ENCODE measurements at places on chromosomes 11 and 22.

DNA sequence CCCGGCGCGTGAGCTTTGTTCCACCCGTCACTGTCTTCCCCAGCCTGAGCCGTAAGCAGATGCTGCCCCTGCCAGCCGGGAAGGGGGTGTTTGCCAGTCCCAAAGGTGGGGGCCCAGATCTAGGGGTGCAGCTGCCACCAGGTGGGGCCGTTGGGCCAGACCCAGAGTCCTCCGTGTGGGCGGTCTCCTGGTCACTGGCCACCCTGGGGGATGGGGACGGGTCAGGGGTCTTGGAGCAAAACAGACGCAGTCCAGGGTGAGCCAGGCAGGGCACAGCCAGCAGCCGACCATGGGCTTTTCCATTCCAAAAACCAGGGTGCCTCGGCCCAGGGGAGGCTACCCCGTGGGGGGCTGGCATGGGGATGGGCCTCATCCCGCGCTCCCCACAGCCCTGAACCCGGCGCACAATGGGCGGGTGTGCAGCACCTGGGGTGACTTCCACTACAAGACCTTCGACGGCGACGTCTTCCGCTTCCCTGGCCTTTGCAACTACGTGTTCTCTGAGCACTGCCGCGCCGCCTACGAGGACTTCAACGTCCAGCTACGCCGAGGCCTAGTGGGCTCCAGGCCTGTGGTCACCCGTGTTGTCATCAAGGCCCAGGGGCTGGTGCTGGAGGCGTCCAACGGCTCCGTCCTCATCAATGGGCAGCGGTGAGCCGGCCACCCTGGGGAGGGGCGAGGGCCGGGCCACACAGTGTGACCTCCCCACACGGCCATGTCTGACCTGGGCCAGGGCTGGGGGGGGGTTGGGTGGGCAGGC, 3.5 kb downstream of the MUC5B start:
- no peak for DNase-seq

DNA sequence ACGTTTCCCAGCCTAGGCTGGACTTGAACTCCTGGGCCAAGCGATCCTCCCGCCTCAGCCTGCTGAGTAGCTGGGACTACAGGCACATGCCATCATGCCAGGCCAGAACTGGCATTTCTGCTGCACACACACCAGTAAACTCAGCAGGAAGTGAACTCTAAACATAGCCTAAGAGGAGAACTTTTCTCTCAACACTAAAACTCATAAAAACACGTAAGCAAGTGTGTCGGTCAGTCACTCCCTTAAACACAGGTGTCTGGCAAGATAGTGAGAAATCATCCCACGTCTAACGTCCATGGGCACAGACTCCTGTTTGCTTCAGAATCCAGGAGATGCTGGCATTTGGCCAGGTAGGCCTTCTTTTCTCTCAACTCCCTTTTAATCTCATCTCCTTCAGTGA, 104.8 kb downstream of the RPL27A start:
- no peak for DNase-seq

DNA sequence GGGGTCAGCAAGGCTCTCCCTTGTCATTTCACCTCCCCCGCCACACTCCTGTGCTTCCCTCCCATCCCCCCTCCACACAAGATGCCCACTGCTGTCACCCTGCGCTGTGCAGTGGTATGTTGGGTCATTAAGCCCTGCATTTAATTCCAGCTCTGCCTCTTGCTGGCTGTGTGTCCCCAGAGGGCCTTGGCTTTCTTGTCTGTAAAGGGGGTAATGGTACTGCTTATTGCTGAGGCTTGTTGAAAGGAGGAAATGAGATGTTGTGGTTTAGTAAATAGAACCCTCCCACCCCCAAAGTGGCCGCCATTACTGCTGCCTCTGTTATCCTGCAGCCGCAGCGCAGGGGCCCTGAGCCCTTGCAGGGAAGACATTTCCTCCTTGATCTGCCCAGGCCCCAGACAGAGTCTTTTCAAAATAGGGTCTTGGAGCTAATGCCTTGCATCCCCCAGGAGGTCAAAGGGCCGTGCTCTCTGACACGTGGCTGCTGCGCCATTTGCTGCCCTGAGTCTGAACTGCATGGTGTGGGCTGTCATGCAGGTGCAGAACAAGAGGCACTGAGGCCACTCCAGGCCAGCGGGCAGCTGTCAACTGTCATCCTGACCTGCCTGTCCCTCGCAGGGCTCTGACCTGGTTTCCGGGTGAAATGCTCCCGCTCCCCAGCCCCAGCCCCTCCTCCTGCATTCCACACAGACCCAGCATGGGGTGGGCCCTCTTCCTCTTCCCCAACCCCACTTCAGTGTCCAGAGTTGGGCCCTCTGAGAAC, 18.7 kb downstream of the PVALB start:
- DNase-seq: no peak

DNA sequence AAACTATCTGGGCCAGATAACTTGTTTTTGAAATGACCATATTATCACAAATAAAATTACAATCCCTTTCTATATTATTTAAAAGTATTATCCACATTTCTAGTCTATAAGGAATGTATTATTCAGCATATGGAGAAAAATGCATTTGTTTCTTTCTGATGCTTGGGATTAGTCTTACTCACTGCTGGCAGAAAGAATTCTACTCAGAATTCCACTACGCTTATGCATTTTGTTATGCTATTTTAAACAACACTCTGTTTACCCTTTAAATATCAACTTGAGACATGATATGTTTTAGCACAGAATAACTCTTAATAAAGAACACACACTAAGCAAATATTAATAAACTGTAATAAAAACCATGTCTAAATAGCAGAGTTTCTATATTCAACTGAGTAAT, 77.6 kb upstream of the ANO3 start:
- no peak for DNase-seq

GRCh38 chr22:39360242-39360641, 10.5 kb downstream of the SYNGR1 start:
- no peak for DNase-seq

GRCh38 chr11:128467610-128468041, 119.7 kb downstream of the ETS1 start:
- DNase-seq: no peak

GRCh38 chr22:46514592-46515207, 22.7 kb downstream of the CELSR1 start:
- DNase-seq: no peak

DNA sequence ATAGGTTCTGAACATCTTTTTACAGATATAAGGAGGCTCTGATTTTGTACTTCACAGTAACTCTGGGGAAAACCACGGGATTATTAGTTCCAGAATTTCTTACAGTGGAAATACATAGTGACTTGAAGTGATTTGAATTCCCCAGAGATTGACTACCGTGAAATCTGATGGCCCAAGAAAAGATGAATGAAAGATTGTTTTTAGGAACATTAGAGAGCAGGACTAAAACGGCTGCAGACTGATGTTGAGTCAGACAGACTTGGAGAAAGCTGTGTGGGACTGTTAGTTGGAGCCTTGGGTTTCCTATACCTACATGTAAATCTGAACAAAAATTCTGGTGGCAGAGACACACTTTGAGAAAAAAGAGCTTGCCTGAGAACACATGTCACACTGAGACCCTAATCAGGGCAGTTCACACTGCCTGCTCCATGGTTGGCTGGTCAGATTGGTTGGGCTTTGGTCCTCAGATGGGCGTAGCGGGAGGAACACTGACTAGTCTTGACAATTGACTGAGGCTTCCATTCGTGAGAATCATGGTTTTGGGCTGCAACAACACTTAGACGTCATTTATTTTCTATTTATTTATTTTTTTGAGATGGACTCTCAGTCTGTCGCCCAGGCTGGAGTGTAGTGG, 6.8 kb downstream of the PPP6R3 start:
- DNase-seq: no peak

DNA sequence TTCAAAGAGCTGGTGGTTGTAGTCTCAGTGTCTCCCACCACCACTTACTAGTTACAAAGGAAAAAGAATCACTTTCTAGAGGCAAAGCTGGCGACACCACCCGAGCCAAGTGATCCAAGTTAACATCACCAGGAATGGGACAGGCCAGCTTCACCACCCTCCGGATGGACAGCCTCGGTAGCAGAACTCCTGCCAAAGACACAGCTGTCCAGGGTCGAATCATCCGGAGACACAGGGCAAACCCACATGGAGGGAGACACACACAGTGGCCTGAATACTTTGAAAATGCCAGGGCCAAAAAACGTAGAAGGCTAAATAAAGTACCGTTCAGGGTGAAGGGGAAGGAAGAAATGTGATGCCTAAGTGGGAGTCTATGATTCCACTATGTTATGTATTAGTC, 33.1 kb downstream of the KCNQ1 start:
- DNase-seq: no peak

DNA sequence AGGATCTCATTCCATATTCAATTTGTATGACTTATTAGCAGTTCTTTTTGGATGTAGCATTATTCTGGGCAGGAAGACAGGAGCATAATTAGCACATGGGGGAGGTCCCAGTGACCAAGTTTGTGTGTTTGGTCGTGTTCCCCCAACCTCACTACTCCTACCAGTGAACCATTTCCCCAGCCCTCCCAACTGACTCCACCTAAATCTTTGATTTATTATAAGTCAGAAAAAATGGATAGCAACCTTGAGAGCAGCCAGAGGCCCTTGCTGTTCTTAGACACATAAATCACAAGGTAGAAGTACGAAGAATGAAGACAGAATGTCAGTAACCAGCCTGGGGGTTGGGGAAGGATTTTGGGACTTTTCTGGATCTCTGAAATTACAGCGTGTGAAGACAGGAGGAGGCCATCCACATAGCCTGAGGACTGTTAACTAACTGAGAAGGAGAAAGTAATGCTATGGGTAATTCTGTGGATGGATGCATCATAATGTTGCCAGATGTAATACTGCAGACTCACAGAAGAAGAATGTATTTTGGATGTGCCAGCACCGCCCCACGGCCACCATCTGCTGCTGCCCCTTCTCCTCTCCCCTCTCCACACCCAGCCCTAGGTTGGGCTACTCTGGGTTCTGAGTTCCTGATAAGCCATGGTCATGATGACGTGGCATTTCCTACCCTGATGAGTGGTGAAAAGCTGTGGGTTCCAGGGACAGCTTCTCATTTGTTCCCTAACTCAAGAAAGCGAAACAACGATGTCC, 124.3 kb upstream of the TTC12 start:
- DNase-seq: no peak

DNA sequence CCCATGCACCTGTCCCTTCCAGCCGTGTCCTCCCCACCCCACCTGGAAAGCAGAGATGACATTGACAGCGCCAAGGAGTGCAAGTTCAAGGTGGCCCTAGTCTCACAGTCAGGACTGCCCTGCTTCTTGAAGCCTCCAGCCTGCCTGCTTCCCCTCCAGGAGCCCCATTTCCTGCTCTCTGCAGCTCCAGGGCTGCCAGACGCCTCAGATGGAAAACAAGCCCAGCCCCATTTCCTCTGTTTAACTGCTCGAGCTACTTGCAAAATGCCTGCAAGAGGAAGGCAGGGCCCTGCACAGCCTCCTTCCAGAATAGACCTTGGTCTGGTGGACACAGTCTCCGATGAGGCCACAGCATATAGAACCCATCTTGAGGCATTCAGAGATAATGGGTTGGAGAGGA, 5.0 kb upstream of the DGKZ start:
- DNase-seq: no peak

DNA sequence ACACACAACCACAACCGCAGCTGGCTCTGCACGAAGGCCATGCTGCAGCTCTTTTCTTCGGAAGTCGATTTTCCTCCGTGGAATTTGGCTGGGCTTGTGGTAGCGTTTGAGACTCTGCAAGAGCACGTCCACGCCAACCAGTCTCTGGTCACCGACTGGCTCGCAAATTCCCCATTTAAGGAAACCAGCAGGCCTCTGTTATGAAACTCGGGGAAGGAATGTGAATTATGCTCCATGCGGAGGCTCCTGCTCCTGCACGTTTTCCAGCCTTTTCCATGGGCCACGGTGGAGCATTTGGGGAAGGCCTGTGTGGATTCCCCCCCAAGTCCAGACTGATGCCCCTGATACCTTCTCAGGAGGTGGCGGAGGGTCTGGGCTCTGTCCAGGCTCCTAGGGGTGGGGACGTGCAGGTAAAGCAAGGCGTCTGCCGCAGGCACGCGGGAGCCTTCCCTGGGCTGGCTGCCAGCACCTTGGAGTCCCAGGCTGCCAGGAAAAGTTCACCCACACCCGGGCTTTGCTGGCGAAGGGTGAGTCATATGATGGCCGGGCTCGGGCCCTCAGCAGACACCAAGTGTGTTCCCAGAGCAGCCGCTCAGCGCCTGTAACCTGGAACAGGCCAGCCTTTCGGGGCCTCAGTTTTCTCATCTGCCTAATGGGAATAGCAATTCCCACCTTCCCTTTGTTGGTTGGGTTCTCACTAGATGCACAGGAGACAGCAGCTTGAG, 41.9 kb downstream of the LRP5 start:
- DNase-seq: no peak

- no peak for DNase-seq
Observed at GRCh38 chr22:38223289-38223960, 21.6 kb downstream of the MAFF start.

GRCh38 chr11:58254936-58255335, 13.1 kb downstream of the OR10W1 start:
- no peak for DNase-seq

DNA sequence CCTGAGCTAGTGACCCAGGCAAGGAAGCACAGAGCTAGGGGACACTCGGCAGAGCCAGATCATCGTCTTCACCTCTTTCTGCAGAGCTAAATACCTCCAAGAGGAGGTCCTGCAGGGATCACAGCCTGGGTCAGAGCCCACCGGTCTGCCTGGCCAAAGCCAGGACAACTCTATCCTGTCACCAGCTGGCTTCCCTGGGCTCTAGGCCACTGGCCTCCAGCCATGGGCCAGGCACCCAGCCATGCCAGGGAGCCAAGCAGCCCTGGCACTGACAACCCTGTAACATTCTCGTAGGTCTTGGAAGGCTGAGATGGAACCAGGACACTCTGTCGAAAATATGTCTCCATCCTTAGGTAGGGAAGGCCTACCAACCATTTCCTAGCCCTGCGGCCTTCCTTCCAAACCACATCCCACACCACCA, 270.1 kb downstream of the BUD13 start:
- no peak for DNase-seq

- no peak for DNase-seq
Observed at GRCh38 chr11:28770806-28771205, 662.6 kb downstream of the METTL15 start.

DNA sequence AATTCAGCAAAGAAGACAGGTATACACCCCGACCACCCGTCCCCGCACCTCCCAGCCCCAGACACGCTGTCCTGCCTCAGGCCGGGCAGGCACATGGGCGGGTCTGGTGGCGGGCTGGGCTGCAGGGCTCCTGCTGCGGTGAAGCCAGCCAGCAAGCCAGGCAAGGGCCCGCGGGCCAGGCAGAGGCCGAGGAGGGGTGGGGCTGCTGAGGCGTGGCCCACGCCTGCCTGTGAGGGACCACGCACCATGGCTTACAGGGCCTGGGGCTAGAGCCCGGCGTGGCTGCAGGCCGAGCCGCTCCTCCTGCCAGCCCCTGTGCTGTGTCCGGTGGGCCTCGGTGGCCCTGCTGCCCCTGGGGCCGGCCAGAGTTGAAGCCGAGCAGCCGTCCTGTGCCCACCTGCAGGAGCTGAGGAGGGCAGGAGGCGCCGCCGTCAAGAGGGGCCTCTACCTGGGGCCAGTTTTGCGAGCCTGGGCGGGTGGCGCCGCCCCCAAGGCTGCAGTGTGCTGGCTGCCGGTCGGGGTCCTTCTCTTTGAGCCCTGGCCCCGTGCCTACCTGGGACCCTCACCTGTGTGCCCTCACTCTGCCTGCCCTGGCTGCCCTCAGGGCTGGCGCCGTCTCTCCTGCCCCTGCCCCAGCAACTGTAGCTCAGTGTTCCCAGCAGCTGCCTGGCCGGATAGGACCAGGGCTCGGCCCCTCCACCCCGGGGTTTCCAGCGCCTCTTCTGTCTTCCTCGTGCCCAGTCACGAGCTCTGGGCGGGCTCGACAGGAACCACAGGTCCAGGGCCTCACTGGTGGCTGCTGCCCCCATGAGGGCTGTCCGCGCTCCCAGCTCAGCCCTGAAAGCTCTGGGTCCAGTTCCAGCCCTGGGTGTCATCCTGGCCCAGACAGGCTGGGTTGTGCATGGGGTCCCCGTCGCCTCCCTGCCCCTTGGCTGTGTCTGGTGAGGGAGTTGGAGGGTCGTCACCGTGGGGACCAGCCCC, 38.4 kb downstream of the MOB2 start:
- DNase-seq: no peak
